Stimulated activated CD4-positive, alpha-beta T cell treated with anti-CD3 and anti-CD28 coated beads, Interleukin-1b, Interleukin-23, amount 100 ng/mL, for 4 hours (primary cell): ENCODE measurements at places on chromosomes 1 and 21.

- no peak for DNase-seq
Measured at GRCh38 chr1:204673909-204674649, 11.5 kb downstream of the LRRN2 start.

DNA sequence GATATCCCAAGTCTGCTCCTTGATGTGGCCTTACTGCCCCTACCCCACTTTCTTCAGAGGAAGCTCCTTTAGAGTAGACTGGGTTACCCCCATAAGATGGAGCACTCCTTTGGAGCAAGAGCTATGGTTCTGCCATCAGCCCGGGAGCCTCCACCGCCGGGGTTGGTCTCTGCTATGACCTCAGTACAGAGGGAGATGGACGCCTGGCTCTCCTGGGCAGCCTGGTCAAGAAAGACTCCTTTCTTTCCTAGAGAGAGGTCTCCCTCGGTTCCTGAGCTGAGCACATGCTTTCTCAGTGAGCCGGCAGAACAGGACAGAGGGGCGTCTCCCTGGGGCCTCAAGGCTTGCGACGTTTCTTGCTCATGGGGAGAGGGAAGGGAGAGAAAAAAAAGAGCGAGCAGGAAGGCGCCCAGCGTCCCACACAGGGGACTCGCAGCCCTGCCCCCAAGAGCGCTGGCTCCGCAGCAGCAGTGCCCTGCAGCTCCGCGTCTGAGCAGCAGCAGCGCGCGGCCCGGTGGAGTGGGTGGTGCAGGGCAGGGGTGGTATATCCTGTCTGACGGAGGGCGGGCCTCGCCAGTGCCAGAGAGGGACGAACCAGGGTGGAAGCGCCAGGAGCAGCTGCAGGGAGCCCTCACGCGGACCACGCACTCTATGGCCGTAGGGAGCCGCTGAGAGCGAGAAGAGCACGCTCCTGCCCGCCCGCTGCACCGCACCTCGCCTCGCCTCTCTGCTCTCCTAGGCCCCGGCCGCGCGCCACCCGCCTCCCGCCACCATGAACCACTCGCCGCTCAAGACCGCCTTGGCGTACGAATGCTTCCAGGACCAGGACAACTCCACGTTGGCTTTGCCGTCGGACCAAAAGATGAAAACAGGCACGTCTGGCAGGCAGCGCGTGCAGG, at the start of gene PKP1:
PKP1 (plus strand) TSS at position 576 of the 899 bp plus-strand sequence; CDS start at position 773, 197 bp downstream.
- DNase-seq: peak; percentile 7

DNA sequence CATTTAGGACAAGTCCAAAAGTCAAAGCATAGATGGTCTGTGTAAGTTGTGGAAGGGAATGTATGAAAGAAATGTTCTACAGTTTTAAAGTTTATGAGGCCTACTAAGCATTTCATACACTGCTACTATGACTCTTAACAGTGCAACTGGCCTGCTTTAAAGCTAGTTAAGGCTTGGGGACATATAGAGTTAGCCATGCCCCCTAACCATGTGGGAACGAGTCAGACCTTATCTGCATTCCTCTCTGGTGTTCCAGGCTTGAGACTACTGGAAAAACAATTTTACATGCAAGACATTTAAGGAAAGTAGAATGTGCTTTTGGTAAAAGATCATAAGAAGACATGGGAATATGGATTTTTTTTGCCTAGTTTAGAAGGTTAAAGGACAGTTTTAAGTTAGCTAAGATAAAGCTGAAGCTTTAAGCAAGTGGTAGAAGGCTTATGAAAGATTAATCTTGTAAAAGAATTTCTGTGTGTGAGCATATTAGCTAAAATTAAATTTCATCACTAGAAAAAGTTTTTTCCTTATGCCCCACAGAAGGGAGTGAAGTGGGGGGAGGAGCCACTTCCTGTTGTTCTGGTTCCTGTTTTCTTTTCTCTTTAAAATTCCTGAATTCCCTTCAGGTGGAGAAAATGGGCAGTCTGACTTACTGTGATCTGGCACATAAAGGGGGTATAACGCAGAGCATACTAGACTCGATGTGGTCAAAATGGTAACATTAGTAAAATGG, 8.9 kb upstream of the CD48 start:
- no peak for DNase-seq

DNA sequence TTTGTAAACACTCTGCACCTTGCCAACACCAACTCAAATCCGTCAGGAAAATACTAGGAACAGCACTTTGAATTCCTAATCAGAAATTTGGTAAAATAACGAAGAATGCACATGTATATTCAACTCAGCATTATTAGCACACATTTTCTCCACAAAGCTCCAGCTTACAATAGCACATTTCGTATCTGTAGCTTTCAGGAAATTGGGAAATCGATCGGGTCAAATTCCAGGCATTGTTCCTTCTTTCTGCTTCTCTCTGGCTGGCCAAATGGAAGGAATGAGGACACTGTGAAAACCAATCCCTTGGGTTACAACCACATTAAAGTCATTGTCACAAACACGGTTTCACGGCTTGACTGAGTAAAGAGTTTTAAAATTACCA, 58.6 kb downstream of the NPHP4 start:
- DNase-seq: no peak

DNA sequence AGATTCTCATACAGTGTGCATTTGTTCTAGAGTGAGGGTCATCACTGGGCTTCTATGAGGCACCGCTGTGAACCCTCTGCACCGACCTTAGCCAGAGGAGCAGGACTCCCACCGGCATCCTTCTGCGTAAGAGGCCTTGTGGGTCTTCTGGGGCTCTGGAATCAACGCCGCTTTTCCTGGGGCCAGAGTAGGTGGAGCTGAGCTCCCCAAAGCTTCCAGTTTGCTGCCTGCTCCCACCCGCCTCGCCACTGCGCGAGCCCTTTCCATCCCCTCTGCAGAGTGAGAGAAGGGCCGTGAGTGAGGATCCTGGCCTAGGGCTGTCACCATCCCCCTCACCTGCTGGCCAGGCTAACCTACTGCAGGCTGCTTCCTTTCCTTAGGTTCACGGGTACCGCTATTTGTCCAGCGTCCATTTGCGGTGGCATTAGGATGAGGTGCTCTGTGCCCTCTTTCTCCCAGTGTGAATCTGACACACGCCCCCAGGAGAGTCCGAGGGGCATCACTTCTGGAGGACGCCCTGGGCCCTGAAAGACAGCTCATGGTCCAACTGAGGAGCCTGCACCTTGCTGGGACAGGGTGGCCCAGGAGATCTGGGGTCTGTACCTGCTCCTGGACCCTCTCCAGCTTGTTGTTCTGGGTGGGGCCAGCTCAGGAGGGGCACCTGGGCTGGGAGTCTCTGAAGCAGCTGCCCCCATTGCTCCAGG, 36.2 kb downstream of the UMODL1 start:
- DNase-seq: no peak

GRCh38 chr1:14815175-14815877, 216.8 kb downstream of the KAZN start:
- no peak for DNase-seq

GRCh38 chr1:229108598-229109201, 162.2 kb upstream of the RAB4A start:
- DNase-seq: no peak

DNA sequence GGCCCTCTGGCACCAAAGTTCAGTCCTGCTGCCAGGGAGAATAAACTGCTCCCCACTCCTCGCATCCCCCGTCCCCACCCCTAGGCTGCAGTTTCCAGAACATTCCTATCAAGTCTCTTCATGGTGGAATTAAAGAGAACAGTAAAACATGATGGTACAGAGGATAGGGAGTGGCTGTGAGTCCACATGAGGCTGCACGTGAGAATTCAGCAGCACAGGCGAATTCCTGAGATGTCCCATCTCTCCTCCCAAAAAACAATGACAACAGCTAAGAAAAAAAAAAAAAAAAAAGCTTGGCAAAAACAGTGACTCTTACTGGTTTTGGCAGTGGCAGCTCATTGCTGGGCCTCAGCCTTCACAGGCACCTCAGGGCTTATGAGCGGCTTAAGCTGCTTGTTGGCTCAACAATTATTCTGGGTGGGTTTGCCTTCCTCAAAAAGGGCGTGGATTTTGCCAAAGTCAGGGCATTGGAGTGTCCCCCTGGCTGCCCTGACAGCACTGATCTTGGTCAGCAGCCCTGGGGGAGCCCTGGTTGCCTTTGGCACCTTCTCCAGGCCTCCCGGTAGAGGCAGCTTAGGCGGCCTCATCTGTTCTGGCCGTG, 5.7 kb upstream of the IFFO2 start:
- no peak for DNase-seq

- DNase-seq: no peak
Measured at GRCh38 chr1:97726386-97726785, 194.4 kb downstream of the DPYD start.

GRCh38 chr1:229420765-229421164, 13.1 kb downstream of the ACTA1 start:
- no peak for DNase-seq

GRCh38 chr1:227086636-227087035, 146.5 kb downstream of the COQ8A start:
- no peak for DNase-seq

DNA sequence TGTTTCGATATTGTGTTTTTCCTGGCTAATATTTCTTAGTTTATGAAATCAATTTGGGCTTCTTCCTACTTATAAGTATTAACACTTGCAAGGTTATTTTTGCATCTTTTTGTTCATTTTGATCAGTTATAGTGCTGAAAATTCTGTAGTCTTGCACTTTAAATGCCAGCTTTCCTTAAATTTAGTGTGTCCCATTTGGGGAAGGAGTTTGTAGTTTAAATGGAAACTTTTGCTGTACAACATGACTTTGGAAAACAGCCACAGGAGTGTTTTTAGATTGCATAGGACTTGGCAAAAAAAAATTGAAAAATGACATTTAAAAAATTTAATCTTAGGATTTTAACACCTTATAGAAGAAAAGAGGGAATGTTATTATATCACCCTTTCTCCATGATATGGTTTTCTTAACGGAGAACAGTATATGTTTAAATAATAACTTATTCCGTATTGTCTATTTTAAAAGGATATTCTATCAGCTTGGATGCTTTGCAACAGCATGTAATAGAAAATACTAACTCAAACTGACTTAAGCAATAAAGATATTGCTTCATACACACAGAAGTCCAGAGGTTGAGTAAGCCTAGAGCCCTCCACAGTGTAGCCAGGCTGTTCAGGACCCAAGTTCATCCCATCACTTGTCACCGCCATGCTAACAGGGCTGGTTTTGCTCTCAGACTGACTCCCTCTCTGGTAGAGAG, 53.8 kb downstream of the LYPLAL1 start:
- DNase-seq: no peak

GRCh38 chr1:160196143-160196542, 5.8 kb downstream of the CASQ1 start:
- no peak for DNase-seq

DNA sequence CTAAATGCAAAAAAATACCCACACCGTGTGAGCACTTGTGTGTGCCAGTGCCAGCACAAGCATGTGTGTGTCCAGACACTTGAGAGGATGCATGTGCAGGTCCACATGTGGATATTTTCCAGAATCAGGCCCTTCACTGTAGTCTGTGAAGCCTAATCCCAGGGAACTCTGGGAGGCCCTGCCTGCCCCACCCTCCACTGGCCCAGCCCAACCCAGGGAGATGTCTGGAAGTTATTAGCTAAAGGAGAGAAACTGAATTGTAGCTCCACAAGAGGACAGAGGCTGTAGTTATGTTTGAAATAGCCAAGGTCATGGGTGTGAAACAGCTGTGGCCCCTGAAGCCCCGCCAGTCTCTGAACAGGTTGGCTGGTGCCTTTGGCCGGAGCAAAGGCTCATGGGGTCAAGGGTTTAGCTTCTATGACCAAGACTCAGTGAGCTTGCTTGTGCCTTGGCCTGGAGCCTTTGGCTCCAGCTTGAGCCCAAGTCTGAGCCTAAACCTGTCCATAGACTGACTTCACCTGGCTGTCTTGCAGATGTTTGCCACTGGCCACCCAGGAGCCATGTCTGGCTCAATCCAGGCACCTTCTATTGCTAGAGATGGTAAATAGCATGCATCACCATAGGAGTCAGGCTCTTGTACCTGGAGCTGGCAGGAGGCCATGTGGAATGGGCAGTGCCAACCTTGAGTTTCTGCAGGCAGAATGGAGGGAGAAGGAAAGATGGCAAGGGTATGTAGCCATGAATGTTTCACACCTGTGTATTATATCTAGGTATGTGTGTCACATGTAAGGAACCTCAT, 69.9 kb downstream of the TMEM53 start:
- DNase-seq: no peak

GRCh38 chr21:45818276-45818903, 163.2 kb upstream of the COL6A1 start:
- no peak for DNase-seq

DNA sequence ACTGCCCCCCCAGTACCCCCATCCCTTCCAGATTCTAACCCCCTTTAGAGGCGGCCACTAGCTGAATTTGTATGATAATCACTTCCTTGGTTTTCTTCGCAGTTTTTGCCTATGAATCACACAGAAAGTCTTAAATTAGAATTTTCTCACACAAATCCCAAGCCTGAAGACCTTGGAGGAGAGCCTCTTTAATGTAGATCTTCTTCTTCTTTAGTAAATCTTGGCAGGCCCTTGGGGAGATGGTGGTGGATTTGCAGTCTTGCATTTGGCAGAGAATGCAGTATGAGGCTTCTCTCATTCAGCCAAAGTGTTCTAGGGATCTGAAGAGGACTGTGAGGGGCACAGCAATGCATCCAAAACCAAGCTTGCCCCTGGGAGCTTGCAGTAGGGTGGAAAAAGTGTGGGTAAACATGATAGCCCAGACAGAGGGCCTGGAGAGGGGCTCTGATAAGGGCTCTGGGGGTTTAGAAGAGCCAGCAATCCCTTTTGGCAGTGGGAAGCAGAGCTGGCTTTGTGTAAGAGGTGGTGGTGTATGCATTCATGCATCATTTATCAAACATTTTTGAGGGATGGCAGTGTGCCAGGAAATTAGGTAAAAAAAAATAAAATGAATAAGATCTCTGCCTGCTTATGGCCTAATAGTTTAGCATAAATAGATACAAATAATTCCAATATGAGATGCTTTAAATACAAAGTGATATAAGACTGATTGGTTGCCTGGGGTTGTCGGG, 7.7 kb upstream of the CDC42 start:
- no peak for DNase-seq

- DNase-seq: no peak
Measured at GRCh38 chr1:74502858-74503257, 9.6 kb downstream of the LRRC53 start.

GRCh38 chr21:41374867-41375533, 13.2 kb downstream of the MX2 start:
- no peak for DNase-seq
